ENCODE measurements at places on chromosomes 13 and 19.

GRCh38 chr13:110409581-110409992 lies 102.5 kb downstream of the COL4A2 start:
- DNase-seq = no peak

DNA sequence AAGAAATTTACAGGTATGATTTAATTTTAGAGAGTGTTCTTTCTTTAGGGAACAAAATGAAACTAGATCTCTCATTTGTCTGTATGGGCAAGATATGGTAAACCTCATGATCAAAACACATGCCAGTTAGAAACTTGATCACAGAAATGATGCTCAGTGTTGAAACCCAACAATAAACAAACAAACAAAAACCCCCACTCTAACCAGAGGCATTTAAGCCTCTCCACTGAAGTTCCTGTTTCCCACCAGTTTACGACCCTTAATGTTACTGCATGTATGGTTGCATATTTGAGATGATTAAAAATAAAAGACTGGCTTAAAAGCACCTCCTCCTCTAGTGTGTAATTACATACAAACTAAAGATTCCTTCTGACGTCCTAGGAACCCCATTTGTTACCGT lies 293.3 kb upstream of the MAB21L1 start:
- DNase-seq = no peak

DNA sequence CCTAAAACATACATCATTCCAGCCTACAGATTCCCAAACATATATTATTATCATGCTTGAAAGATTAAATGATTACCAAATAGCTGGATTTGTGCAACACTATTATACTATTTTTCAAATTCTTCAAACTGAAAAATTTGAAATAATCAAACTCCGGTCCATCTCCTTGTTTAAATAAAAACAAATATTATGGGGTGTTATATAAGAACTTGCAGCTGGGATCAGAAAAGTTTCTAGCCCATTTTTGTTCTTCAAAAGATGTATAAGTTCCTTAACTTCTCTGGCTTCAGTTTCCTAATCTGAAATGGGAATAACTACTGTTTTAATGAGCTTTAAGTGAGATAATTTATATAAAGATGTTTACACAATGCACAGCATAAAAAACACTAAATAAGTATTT lies 422.9 kb downstream of the PCDH9 start:
- DNase-seq = no peak

- no peak for DNase-seq
These were observed 11.0 kb upstream of the DOCK6 start for GRCh38 chr19:11273296-11273695.

GRCh38 chr13:89827552-89827951 lies 1519.9 kb upstream of the MIR17HG start:
- DNase-seq = peak; percentile 15

DNA sequence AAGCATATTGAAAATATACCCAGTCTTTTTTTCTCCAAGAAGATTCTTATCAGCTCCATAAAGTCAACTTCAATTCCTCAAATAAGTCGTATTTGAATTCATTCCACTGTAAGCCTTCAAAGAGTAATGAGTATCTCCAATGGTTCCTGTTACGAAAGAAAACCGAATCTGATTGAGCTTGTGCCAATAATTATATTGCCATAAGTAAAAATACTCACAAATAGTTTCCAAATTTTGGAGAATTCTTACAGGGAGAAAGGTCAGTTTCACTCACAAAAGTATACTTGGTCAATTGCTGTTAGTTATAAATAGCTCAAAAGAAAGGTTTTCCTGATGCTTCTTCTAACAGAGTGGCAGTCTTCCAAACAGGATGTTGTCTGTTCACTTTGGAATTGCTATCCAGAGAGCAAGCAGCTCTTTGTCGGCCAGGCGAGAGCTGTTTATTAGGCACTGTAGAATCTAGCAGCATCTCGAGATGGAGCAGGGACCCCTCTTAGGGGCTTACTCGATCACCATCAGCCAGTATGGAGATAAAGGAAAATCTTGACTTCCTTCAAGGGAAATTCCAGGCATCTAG lies 13.5 kb downstream of the ERICH4 start:
- DNase-seq = no peak

GRCh38 chr13:84659359-84659661 lies 777.0 kb upstream of the SLITRK1 start:
- DNase-seq = no peak

- no peak for DNase-seq
These were observed 1.4 kb downstream of the CLEC4G start for GRCh38 chr19:7730286-7731217.

DNA sequence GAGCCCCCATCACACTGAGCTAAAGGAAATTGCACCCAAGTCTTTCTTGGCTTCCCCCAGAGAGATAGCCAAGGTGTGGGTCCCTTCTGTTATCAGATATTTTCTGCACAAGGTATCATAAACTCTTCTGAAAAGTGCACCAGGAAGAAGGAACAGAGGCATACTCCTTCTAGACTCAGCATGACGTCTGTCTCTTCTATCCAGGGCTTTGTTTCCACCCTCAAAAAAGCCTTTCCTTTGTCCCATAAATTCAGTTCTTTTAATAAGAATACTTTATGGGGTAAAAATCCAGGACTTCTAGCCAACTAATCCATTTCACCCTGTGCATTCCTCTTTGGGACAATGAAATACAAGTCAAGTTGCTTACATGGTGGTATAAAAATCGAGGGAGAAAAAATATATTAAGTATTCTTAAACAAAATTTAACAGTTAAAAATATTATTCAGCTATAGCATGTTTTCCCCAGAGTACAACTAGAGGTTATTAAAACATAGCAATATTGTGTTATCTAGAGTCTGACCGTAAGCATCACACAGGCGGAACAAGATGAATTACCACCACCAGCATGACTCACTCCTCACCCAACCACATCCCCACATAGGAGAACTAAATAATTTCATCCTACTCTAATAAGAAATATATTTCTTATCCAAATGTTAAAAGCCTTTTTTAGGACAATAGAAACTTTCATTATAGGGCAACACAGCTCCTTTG lies 79.9 kb upstream of the GPC6 start:
- DNase-seq = no peak

GRCh38 chr19:39193803-39194202 lies 3.0 kb upstream of the NCCRP1 start:
- DNase-seq = no peak

- no peak for DNase-seq
These were observed 9.4 kb upstream of the SEMA6B start for GRCh38 chr19:4568886-4569285.

DNA sequence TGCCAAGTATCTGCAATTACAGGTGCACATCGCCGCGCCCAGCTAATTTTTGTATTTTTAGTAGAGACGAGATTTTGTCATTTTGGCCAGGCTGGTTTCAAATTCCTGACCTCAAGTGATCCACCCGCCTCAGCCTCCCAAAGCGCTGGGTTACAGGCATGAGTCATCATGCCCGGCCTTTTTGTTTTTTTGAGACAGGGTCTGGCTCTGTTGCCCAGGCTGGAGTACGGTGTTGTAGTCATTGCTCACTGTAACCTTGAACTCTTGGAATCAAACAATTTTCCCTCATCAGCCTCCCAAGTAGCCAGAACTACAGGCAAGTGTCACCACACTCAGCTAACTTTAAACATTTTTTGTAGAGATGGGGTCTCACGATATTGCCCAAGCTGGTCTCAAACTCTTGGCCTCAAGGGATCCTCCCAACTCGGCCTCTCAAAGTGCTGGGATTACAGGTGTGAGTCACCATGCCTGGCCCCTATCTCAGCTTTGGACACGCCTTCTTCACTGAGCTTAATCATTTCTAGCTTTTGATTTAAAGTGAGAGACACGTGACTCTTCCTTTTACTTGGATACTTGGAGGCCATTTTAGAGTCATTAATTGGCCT lies 4.0 kb upstream of the IRGC start:
- no peak for DNase-seq

DNA sequence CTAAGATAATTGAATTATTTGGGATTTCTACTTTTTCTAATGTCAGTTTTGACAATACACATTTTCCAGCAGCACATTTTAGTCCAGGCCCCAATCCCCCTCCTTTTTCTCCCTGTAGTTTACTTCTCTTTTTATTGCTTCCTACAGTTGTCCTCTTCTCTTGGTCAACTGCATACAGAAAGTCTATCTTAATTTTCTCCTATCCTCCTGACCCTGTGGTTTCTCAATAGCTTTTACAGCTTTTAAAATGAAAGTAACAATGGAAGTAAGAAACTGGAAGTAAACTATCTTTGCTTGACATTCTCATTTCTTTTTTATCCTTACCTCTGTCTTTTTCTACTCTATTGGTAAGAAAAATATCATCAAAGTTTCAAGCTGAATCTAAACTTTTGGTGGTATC lies 106.5 kb upstream of the OXGR1 start:
- DNase-seq = no peak

DNA sequence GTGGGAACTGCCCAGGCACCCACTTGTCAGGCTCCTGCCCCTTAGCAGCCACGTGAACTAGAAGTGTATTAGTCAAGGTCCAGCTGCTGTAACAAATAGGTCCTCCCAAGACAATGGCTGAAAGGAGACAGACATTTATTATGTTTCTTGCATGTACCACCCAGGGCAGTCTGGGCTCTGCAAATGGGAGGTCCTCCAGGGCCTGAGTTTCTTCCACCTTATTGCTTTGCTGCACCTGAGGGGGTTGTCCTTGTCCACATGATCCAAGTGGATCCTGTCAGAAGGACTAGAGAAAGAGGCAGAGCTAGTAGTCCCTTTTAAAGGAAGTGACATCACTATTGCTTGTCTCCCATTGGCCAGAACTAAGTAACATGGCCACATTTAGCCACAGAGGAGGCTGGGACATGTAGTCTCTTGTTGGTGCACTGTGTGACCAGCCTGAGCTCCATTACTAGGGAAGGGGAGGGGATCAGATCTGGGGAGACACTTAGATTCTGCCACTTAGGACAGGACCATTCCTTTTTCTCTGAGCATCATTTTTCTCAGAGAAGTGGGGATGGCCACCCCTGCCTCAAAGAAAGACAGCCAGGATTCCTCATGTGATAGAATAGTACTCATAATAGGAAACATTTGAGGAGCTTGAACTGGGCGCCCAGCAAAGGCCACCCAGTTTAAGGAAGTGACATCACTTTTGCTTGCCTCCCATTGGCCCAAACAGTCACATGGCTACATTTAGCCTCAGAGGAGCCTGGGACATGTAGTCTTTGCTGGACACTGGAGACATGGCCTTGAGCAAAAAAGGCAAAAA lies 15.1 kb downstream of the CC2D1A start:
- DNase-seq = peak; percentile 53

GRCh38 chr13:30872685-30873461 lies 33.2 kb upstream of the MEDAG start:
- peak; percentile 71 for DNase-seq

DNA sequence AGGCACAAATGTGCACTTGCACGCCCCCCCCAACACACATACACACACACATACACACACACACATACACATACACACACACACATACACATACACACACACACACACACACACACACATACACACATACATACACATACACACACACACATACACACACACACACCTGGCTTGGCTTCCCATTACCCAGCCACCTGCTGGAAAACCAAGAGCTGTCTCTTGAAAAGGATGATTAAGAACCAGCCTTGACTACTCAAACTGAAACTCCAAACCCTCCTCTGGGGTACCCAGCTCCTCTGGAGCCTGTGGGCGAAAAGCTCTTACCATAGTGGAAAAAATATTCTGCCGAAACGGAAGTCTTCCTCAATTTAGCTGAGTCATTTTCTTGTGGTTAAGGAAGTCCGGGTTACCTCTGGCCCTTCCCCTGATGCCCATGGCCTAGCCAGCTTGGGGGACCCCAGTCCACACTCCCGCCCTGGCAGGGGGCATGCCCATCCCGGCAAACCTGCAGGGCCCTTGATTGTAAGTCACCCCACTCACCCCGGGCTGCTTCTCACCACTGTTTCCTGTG lies 21.9 kb downstream of the CEBPA start:
- DNase-seq = no peak

GRCh38 chr13:40562975-40563349 lies 103.5 kb downstream of the FOXO1 start:
- no peak for DNase-seq

DNA sequence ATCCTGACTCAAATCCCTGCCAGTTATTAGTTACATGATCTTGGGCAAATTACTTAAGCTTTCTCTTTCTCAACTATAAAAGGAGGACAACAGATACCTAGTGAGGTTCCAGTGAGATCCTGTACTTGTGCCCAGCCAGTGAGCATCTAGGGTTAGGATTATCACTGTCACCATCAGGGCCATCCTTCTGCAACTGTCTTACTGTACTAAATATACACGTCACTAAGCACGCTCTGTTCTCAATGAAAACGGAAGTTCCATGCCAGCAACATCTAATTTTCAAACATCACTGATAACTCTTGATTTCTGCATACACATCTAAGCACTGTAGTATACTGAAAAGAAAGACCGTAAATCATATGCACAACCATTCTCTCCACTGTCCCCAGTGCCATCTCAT lies 70.0 kb downstream of the FOXO1 start:
- DNase-seq = no peak

GRCh38 chr13:20494656-20495055 lies 31.0 kb downstream of the CRYL1 start:
- DNase-seq = no peak

GRCh38 chr13:68275758-68276157 lies 1045.6 kb upstream of the PCDH9 start:
- DNase-seq = no peak

DNA sequence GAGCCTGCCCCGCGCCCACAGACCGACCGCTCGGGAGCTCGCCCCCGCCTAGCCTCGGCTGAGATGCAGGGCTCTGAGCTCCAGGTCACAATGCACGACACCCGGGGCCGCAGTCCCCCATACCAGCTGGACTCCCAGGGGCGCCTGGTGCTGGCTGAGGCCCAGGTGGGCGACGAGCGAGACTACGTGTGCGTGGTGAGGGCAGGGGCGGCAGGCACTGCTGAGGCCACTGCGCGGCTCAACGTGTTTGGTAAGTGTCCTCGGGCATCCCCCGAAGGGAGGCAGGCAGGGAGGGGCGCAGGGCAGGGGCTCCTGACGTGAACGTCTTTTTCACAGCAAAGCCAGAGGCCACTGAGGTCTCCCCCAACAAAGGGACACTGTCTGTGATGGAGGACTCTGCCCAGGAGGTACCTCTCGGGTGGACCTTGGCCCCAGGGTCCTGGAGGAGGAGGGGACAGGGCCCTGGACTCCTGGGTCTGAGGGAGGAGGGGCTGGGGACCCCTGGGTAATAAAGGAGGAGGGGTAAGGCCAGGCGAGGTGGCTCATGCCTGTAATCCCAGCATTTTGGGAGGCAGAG lies 3.3 kb downstream of the BCAM start:
- no peak for DNase-seq

DNA sequence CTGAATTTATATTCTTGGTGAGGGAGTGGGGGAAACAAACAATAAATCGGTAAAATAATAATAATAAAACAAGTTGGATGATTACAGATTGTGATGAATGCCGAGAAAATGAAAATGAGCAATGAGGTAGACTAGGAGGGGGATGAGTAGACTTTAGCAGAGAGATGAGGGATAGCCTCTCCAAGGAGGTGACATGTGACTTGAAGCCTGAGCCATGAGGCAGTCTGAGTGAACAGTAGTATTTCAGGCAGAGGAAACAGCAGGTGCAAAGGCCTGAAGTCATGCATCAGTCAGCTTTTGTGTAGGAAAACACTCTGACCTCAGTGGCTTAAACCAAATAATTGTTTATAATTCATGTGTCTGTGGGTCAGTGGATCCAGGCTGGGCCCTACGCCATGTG lies 4.6 kb downstream of the ZNF135 start:
- no peak for DNase-seq

Measured in Ammon's horn (tissue), 1 donor.